NCI-H1694 treated with DMSO at 0.1 percent for 48 hours (cell line): ENCODE measurements at places on chromosomes 3 and 15.
A peak's percentile ranks its signal among the peaks of the same experiment; 100 is the strongest.

DNA sequence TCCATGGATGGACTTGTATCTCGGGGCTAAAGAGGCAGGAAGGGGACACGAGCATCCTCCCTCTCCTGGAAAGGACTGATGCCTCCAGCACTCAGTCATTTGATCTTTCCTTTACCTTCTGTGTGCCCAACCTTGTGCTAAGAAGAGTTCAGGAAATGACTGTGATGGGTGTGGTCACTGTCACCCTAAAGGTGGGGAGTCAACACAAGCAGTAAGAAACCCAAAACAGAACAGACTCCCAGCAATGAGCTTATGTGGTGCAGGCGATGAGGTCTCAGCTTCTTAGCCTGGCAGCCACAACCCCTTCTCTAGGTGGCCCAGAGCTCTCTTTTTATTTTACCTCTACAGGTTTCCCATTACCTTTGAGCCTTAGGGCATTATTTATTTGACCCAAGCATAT lies 3.8 kb downstream of the MPI start:
- DNase-seq = no peak

- DNase-seq = no peak
Observed at GRCh38 chr3:12249519-12249918, 39.4 kb upstream of the PPARG start.

- DNase-seq = no peak
Observed at GRCh38 chr3:112319516-112320276, 13.3 kb upstream of the CD200 start.

GRCh38 chr3:60633644-60634043 lies 617.6 kb downstream of the FHIT start:
- peak; percentile 12 for DNase-seq

DNA sequence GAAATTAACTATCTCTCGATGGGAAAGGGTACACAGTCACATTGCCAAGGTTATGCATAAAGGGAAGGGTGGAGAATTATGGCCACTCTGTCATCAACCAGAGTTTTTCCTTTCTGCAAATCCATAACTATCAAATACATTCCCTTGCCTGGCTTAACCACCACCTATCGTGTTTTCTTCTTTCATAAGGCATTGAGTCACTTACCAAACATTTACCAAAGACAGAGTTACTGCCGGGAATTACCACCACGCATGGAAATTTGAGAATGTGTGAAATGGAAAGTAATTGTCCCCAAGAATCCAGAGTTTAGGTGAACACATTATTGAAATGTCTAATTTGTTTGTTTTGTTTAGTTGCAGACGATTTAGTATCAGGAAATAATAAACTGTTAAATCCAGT lies 134.3 kb upstream of the LRRN1 start:
- no peak for DNase-seq

GRCh38 chr3:3015185-3016089 lies 94.7 kb downstream of the IL5RA start:
- DNase-seq = peak; percentile 19

- DNase-seq = no peak
Observed at GRCh38 chr3:15289661-15290060, 42.7 kb downstream of the SH3BP5 start.

- no peak for DNase-seq
Observed at GRCh38 chr15:71547011-71547410, 263.3 kb upstream of the NR2E3 start.

- no peak for DNase-seq
Observed at GRCh38 chr3:191961022-191961421, 500.1 kb downstream of the PYDC2 start.

GRCh38 chr15:92565351-92566125 lies 90.0 kb downstream of the FAM174B start:
- no peak for DNase-seq

DNA sequence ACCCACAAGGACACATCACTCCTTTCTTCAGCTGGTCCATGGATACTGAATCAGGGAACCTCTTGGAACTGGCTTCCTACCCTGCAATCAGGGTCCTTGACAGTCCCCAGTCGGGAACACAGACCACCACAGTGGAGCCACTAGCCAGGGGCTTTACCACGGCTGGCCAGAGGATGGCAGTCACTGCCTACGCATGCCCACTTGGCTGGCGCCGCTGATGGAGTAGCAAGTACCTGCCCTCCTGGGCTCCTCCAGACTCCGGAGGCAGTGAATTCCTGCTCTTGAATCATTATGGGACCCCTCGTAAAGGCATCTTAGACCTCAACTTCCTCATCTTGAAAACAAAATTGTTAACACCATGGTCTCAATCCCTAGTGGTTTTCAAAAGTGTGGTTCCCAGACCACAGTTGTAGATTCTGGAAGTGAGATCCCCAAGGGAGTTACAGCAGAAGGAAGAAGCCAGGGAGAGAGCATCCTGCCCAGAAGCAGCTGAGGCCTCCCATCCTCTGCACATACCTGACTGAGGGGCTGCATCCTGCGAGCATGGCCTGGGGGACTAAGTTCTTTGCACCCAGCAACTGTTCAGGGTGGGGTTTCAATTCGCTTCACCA lies 9.1 kb upstream of the SKIC8 start:
- peak; percentile 41 for DNase-seq

- no peak for DNase-seq
Observed at GRCh38 chr15:101129851-101130380, 121.9 kb downstream of the CHSY1 start.

DNA sequence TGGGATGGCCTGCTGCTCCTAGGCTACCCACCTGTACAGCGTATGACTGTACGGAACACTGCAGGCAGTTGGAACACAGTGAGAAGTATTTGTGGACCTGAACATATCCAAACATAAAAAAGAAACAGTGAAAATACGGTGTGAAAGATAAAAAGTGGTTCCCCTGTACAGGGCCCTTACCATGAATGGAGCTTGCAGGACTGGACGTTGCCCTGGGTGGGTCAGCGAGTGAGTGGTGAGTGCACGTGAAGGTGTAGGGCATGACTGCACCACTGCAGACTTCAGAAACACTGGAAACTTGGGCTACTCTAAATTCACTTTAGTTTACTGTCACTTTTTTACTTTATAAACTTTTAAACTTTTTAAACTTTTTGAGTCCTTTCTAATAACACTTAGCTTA lies 71.2 kb upstream of the SLC6A6 start:
- no peak for DNase-seq

DNA sequence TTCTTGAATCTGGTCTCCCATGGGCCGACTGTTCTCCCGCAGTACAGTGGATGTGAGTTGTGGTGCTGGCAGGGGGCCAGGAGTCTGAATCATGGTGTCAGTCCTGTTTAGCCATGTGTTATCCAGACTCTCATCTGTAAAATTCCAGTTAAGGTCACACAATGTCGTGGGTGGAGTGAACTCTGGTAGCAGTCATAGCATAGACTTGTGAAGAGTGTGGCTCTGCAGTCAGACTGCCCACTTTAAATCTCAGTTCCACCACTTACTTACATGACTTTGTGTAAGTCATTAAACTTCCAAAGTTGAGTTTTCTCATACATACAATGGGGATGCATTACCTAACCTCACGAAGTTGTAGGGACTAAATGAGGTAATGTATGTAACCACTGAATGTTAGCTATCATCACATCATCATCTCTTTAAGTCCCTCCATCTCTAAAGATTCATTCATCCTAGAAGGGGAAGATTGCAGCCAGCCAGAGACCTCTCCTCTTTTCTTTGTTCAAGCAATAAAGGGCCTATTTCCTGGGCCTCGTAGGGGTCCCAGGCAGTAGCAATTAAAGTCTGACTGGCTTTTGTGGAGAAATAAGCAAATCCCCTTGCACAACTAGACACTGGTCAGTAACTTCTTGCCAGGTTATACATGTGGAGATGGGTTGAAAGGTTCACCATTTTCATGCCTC lies 93.9 kb downstream of the PCCB start:
- DNase-seq = no peak

DNA sequence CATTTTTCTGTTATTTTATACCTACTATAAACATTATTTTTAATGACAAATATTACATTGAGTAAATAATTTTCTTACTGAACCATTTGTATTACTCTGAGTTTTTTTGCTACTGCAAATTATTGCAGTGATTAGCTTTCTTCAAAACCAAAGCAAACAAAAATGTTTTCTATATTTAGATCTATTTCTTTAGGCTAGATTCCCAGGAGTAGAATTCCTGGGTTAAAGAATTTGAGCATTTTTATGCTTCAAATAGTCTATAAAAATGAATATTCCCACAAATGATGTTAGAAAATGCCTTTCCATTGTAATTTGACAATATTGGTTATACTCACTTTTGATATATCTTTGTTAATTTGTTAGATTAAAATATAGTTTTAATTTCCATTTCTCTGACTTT lies 76.8 kb downstream of the LEKR1 start:
- no peak for DNase-seq

DNA sequence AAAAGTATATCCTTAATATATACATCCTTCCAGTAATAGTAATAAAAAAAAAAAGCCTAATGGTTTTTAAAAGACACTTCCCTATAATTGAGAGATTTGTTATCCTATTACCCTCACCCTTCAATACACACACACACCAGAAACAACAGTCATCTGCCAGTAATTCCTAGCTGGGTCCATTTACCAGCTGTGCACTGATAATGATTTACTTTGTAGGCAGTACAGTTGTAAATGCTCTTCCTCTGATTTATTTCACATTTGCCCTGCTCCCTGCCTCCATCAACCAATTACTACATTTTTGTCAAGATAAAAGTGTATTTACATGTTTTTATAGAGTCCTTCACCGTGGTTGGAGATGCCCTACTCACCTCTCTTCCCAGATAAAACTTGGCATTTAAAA lies 12.4 kb downstream of the TPM1 start:
- DNase-seq = no peak

- peak; percentile 88 for DNase-seq
Observed at GRCh38 chr15:80072285-80072994, 13.0 kb downstream of the ZFAND6 start.

DNA sequence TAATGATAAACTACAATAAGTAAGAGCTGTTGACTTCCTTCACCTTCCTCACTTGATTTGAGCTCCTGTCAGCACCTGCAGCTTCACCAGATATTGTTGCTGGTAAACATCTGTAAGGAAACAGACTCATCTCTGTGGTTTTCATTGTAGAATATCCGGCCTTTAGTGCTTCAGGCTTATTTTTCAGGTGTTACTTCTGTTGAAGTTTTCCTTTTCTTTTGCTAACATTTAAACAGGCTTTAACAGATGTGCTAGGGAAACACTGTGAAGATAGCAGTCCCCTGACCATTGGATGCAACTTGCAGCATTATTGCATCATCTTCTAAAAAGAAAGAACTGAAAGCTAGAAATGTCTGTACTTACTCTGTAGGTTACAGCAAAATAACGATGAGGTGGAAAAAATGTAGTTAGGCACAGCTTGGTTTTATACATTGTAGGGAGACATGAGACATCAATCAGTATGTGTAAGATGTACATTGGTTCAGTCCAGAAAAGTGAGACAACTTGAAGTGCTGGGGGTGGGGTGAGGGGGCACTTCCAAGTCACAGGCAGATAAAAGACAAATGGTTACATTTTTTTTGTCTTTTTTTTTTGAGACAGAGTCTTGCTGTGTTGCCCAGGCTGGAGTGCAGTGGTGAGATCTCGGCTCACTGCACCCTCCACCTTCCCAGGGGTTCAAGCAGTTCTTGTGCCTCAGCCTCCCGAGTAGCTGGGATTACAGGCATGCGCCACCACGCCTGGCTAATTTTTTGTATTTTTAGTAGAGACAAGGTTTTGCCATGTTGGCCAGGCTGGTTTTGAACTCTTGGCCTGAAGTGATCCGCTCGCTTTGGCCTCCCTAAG lies 10.2 kb downstream of the EDEM1 start:
- no peak for DNase-seq

- no peak for DNase-seq
Observed at GRCh38 chr3:194389269-194389668, 9.8 kb downstream of the GP5 start.

DNA sequence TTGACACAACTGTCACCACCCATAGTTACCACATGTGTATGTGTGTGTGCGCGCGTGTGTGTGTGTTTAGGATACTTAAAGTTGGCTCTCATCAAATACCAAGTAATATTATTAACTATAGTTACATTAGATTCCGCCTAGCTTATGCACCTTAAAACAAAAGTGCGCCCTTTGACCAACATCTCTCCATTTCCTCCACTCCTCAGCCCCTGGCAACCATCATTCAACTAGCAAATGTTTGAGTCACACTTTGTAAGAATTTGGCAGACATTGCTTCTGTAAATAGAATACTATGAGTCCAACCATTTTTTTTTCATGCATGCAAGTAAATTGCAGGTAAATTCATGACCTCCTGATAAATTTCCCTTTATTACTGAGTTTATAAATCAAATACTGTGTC lies 169.3 kb downstream of the GBE1 start:
- no peak for DNase-seq

DNA sequence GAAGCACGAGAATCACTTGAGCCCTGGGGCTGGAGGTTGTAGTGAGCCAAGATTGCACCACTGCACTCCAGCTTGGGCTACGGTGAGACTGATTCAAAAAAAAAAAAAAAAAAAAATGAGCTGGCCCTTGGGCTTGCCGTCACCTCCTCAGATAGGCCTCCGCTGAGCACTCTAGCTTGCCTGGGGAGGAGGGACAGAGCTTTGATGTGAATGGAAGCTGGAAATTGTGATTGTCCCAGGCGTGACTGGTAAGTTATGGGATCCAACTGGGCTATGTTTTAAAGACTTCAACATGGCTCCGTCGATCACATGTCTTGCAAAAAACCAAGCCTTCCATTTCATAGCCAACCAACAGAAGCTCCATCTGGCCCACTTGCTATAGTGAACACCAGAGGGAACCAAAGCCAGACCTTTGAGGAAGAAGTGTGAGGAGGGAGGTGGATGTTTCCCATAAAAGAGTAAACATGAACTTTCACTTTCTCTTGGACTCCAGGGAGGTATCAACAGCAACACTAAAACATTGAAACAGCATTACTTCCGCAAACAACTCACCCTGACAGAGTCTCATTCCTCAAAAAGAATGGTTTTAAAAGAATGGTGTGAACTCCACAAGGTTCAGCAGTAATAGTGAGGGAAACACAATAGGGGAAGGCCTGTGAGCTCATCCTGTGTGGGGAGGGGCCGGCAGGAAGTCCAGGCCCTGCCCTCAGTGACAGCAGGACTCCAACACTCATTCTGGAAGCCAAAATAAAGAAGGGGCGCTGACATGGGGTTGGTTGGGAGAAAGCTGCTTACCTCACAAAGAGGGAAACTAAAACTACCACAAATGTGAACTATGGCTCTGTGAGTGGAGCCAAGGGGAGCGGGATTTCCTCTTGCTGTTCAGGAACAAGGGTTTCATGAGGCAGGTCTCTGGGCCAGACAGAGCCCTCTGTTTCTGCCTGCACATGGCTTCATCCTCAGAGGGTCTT lies 59.2 kb upstream of the IL12A start:
- no peak for DNase-seq

GRCh38 chr3:101244212-101244575 lies 76.2 kb downstream of the IMPG2 start:
- no peak for DNase-seq

DNA sequence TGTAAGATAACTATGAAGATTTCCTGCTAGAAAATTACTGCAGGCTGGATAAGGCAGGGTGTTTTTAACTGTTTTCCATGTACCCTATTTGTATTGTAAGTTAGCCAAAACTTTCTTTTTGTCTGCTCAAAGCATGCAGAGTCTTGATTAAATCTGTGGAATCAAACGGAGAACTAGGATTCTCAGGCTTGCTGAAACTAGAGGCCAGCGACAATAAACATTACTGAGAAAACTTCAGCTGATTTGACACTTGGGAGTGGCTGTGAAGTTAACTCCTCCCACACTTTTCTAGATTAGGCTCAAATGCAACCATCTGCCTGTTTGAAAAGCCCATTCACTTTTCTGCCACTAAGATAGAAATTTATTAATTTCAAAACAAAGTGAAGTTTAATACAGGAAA lies 153.2 kb upstream of the FRMD4B start:
- DNase-seq = no peak

GRCh38 chr3:173725507-173725906 lies 328.0 kb downstream of the NLGN1 start:
- no peak for DNase-seq
